ENCODE measurements at places on chromosomes 1 and 21. TPM values are rescaled to one million over a fixed set of nuclear protein-coding genes. Genes with fewer than 3 reads are reported as not detected.

DNA sequence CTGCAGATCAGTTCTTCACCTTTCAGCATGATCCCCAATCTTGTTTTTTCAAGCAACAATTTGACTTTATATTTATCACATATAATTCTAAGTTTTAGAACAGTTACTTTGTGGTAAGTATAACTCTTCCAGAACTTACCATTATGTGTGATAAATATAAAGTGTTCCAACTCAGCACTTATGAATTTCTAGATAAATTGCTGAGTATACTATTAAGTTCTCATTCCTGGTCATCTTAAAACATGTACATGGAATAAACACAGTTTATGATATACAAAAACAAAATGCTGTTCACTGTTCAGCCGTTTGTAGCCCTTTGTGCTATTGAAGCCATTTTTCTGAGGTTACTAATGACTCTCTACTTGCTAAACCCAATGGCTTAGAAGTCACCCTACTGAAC lies 5.1 kb upstream of the XPR1 start:
- no peak for DNase-seq

DNA sequence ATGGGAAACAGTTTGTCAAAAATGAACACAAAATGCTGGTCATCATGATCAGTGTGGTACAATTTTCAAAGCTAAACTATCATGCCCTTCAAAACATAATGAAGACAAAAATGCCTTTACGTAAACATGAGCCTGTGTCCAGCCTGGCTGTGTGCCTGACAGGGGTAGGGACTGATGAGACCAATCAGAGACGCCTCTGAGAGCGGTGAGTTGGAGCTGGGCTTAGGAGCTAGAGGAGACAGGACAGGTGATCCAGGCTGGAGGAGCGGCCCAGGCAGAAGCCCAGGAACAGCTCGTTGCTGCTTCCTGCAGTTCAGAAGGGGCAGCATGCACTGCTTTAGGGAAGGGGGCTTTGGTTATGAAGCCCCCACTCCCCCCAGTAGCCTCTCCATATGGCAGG lies 70.0 kb downstream of the ARHGEF10L start:
- DNase-seq = no peak

DNA sequence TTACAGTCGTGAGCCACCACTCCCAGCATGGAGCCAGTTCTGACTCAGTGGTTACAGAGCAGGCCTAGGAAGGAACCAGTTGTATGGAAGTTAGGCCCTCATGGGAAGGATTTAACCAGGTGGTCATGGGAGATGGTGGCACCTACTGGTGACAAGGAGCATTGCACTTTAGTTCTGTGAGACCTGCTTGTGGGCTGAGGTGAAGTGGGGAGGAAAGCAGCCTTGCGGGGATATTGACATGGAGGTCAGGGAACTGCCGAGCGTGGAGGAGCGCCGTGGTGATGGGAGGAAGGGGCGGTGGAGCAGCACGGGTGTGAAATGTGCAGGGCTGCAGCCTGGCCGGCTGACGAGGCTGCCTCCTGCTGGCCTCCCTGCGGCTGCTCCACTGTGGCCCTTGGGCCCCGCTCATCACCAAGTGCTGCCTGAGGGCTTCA lies 100.4 kb downstream of the GALNT2 start:
- peak; percentile 49 for DNase-seq

DNA sequence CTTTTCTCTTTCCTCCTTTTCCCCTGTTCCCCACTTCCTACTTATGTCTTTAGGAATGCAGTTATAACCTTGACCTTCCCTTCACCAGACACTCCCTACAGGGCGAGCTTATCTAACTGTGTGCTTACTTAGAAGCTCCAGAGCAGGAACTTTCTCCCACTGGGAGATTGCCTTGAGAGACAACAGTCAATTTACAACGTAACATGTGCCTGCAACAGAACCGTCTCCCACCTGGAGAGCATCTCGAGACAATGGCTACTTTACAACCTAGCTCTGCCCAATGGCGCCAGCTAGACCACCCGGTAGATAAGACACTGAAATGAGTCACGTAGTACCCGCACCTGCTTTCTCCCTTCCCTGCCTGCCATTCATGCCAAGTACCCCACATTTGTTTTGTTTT lies 16.7 kb downstream of the HMGN1 start:
- DNase-seq = no peak

DNA sequence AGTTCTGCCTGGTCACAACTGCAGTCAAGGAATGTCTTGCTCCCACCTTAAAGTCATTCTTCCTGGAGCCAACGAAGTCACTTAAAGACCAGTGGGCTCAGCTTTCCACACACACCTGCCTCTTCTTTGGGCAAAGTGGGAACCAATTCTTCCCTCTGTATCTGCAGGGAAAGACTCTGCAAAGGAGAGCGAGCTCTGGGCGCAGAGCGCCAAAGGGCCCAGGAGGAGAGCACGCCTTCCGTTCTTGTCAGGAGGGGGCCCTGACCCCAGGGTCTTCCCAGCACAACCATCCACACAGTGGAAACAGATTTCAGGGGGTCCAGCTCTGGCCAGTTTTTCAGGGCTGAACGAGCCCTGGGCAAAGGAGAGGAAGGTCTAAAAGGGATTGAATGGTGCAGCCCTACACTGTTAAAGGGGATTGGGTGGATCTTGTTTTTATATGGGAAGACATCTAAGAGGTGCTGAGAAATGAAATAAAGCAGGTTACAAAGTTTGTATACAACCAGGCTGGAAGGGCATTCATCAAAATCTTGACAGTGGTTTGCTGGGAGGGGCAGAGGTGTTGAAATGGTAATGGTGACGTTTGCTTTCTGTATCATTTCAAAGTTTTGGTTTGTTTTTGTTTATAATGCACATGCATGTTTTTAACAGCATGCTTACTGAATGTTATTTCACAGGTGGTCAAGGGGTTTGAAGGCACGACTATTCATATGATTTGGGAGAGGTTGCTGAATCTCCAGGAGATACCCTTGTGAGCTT lies 6.8 kb upstream of the OLIG2 start:
- no peak for DNase-seq

DNA sequence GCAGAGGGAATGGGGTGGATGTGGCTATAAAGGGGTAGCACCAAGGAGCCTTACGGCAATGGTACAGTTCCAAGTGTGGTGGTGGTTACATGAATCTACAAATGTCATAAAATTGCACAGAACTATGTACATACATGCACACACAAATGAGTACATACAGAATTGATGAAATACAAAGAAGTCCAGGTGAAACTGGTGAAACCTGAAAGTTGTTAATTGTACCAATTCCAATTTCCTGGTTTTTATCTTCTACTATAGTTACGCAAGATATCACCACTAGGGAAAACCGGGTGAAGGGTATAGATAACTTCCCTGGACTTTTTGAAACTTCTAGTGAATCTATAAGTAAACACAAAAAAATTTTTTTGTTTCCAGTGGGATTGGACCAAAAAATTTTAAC lies 18.9 kb downstream of the HSF2BP start:
- no peak for DNase-seq

DNA sequence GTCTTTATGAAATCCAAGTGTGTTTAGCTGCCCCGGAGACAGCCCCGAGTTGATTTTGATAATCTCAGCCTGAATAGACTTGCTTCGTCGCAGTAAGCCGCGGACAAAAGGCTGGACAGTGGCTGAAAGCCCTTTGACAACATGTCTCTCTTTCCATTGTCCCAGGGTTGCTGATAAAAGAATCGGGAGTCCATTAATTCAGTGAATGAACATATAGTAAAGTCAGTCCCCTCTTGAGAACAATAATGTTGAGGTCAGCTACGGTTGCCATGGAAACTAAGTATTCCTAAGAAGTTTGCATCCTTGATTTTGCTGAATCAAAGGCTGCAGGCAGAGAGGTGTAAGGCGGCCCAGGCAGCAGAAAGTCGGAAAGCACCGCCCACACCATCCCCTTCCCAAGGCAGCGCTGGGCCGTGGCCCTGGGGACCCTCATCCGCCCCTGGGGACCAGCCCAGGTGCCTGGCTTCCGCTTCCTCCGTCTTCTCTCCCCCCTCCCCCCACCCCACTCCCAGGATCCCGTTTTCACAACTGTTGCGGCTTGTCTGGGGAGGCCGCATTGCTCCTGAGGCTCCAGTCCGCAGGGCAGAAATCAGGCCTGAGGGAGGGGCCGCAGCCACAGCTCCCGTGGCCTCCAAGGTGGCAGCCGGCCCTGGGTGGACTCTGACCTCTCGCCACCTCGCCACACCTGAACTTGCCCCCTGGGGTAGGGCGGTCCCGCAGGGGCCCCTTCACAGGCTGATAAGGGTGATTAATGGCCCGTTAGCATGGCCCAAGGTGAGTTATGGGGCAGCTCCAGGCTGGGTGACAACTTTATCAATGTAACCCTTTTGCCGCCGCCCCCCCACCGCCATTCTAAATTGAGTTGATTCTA lies 180.9 kb downstream of the PRDM16 start:
- peak; percentile 39 for DNase-seq

DNA sequence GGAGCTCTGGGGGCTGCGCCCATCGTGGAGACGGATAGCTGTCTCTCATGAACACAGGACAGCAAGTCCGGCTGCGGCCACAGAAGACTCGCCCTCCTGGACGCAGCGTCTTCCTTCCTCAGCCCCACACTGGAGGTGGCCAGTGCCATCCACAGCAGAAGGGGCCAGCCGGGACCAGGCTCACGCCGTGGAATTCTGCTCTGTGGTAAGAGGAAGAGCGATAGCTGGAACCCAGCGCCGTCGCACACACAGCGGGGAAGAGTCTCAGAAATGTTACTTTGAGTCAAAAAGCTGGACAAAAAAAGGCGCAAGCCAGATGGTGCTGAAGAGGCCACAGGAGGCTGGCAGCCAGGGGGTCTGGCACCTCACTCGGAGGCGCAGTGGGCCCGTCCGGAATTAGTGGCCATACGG lies 113.9 kb upstream of the COL6A1 start:
- no peak for DNase-seq

The ERG gene
- total RNA-seq = not detected

The GREM2 gene
- not detected for total RNA-seq

The CFHR1 gene
- not detected for total RNA-seq

The PLOD1 gene
- total RNA-seq = 70.1 TPM

The ATP6V1G3 gene
- total RNA-seq = not detected

The TMEM240 gene
- total RNA-seq = not detected

The HES2 gene
- total RNA-seq = 0.10 TPM

Data from HepG2 (cell line).